CD4-positive, CD25-positive, alpha-beta regulatory T cell (primary cell): ENCODE measurements at places on chromosomes 12 and 14.

DNA sequence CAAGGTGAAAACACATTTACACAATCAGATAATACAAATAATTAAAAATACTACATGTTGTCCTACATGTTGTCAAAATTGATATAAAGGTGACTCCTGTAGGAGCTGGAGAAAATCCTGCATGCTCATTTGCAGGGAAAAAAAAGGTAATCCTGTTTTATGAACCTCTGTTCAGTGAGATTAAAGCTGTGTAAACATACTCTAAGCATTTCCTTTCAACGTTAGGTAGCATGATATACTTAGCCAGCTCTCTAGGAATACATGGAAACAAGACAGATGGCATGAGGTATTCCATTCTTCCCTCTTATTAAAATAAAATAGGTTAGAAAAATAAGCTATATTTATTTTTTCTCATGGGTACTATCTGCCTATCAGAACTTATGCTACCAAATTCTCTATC is 635.7 kb upstream of the FLRT2 start:
- DNase-seq = no peak

DNA sequence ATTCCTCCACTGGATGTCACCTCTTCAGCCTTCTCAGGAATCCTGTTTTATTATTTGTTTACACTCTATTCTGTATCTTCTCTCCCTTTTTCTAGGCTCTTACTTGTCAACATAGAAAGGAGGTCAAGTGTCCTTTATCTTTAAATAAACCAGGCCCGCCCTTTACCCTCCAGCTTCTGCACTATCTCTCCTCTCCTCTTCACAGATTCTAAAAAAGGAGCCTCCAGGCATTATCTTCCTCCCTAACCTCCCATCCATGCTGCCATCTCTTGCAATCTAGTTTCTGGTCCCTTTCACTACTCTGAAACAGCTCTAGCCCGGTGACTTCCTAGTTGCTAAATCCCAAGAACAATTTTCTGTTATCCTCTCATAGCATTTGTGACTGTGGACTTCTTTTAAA is 24.1 kb upstream of the ARID2 start:
- no peak for DNase-seq

GRCh38 chr14:99465288-99465687 is 15.4 kb downstream of the SETD3 start:
- no peak for DNase-seq

DNA sequence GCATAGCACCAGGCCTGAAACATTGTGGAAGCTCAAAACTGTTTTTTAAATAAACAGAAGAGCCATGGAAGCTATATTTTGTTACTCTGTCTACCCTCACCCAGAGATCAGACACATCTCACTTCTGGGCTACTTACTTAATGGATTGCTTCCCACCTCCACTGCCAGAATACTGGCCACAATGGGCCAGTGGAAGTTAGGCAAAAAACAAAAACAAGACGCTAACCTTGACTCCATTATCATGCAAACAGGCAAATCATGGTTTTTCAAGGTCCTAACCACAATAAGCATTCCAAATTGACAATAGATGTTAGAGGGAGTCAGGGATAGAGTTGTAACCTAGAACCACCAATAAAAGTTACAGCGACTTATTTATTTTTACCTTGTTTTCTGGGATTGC is 52.7 kb upstream of the PTCSC3 start:
- no peak for DNase-seq

- no peak for DNase-seq
These were observed 46.3 kb downstream of the PTPRQ start for GRCh38 chr12:80490329-80490728.
